ENCODE measurements at places on chromosomes 3 and 15.
A peak's percentile ranks its signal among the peaks of the same experiment; 100 is the strongest.

- DNase-seq, result no peak
These were observed 30.0 kb upstream of the CMTM8 start for GRCh38 chr3:32208447-32208846.

DNA sequence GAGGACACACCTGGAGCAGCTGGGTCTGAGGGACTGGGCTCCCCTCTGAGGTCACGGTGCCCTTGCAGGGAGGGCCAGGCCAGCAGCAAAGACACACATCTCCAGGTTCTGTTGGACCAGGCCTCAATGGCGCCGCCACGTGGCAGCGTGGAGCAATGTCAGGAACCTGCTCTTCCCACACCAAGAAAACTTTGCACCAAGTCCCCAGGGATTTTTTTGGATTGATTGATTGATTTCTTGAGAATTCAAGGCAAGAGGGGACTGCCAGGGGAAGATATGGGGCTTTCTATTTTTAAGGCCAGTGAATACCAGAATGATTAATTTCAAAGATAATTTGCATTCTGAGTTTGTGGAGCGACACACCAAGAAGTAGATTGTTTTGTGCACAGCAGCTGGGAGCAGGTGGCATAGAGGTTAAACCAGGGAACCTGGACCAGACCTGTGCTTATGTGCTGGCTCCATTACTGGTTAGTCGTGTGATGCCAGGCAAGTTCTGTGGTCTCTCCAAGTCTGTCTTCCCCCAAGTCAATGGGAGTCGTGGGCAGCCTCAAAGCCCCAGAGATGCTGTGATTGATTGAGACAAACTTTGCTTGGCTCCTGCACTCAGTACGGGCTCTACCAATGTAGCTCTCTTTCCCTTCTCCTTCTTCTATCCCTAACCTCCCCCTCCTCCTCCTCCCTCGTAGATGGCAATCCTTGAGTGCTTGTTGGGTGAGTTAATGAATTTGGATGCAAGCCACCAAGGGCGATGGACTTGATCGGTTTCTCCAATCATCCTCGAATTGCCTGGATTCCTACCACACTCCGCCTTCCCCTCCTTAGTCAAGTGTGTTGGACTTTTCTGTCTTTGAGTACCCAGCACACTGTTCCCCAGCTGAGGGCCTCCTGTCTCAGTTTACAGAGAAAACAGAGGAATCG lies 96.2 kb upstream of the TRPM1 start:
- no peak for DNase-seq

DNA sequence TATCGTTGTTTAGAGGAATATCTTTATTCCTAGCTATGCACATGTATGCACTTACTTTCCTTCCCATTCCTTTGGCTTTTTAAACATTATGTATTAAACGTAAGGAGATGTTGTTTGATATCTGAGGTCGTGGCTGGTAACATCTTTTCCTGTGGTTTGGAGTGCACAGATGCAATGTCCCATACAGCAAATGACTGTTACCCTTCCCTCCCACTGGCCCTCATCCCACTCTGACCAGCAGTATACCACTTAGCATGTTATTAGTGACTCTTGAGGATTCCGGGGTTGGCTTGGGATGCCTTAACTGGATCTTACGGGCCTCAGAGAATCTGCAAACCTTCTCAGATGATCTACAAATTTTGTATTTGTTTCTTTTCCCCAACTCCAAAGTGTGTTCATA lies 34.5 kb downstream of the TGFBR2 start:
- no peak for DNase-seq

DNA sequence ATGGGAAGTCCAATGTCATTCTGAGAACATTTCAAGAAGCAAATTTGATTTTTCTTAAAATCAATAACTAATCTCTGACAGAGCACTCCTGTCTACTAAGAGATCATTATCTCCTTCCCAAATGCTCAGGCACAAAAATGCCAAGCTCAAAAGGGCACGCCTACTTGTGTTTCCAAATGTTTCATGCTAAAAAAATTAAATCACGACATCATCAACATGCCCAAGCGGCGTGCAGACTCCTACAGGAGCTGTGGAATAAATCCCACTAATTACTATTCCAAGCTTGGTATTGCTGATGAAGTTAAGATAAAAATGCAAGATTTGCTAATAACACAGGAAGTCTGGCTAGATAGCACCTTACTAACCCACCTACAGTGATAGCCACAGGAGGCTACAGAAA lies 140.8 kb downstream of the OSBPL10 start:
- DNase-seq, result no peak

- DNase-seq, result no peak
These were observed 54.7 kb downstream of the ADAM10 start for GRCh38 chr15:58694641-58695398.

GRCh38 chr3:16807391-16807790 lies 77.4 kb upstream of the PLCL2 start:
- no peak for DNase-seq

- no peak for DNase-seq
These were observed 13.9 kb upstream of the UBE2E2 start for GRCh38 chr3:23189187-23189586.

- no peak for DNase-seq
These were observed 146.1 kb upstream of the TPM1 start for GRCh38 chr15:62896380-62896866.

DNA sequence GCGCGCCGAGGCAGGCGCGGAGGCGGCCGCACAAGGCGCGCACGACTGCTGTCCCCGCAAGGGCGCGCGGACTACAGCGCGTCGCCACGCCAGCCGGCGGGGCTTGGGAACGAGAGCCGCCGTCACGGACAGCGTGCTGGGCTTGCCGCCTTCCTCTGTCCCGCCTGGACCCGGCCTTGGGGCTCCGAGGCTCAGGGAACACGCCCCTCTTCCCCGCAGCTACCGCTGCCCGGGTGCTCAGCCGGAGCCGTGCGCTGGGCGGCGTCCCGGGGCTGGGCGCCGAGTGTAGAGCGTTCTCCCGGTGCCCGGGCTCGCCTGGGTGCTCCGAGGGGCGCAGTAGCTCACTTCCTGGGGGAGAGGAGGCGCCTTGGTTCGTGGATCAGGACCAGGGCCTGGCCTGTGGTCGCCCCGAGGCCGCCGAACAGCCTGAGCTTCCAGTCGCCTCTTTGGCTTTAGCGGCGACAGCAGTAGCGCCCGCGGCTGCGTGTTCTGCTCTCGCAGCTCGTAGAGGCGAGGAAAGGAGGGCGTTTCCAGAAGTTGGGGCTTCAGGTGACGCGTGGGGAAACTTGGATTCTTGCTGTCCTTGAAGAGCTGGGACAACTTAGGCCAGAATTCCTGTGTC lies 226.7 kb upstream of the C2CD4B start:
- DNase-seq, result no peak

GRCh38 chr15:60966316-60966715 lies 262.8 kb downstream of the RORA start:
- DNase-seq, result no peak

DNA sequence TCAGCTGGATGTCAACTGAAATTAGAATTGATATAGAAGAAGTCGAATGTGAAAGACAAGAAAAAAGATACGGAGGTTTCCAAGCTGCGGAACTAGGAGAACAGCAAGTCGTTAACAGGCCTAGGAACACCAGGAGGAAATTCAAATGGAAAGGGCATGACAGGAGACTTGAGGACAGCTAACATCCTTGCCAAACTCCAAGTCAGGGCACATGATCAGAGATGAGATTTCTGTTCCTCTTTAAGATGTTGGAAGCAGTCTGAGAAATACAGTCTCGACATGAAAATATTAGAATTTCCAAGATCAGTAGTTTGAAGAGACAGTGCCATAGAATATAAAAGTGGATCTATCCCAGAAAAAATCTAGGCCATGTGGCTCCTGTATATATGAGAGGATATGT lies 5.0 kb downstream of the MYO5A start:
- DNase-seq, result no peak

DNA sequence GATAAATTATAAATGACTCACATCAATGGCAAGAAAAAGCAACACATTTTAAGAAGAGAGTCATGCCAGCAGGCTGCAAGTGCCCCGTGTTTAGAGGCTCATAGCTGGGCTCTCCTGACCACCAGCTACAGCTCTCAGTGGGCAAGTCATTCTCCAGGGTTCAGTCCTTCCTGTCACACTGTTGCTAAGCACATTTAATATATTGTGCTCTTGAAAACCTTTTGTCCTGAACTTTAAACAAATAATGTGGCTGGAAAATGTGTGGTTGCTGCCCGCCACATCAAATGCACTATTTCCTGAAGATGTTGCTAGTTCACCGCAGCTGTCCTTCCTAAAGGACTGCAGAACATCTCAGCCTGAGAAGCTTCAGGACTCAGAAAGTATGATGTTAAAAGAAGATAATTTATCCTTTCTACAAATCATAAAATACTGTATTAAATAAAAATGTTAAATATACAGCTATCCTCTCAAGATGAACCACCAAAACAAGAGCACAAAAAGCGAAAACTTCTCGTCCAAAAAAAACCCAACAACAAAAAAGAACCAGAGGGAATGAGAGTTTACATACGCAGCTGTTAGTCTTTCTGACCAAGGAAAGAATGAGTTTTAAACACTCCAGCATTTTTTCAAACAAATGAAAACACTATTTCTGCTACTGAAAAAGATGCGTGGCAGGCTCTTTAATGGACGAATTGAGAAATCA lies 951 bp downstream of the TARS3 start:
- DNase-seq, result peak; percentile 27

DNA sequence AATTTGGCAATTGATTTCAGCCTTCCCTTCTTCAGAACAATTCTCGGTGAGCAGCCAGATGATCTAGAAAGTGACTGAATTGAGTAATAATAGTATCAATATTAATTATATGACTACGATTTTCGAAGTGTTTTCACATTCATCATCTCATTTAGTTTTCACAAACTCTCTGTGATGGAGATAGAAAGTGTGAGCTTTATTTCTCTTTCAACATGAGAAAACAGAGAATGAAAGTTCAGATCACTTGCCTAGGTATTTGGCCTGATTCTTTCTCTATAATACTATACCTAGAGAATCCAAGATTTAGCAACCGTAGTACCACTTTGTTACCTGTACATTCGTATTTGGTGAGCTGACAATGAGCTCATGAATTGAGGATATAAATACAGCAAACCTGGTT lies 739.2 kb upstream of the NR2F2 start:
- no peak for DNase-seq

- DNase-seq, result no peak
These were observed 677.0 kb downstream of the FHIT start for GRCh38 chr3:60574046-60574769.

- DNase-seq, result no peak
These were observed 21.4 kb upstream of the PCOLCE2 start for GRCh38 chr3:142910280-142910679.

DNA sequence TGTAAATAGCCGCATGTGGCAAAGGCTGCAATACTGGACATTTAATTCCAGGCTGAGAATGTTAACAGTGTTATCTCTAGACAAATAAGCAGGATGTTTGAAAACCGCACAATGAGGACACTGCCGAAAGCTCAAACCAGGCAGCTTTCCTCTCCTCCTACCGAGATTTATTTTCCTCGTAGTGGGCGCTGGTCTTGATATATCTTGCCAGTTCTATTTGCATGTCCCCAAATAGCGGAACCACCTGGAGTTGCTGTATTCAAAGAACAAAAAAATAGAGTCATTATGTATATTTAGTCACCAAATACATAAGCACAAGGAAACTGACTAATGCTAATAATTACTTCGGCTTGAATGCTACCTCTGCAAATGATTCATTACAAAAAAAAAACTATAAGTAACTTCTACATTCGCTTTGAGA lies 46.5 kb downstream of the CYFIP1 start:
- no peak for DNase-seq

- DNase-seq, result peak; percentile 24
These were observed 59.7 kb upstream of the KBTBD8 start for GRCh38 chr3:66938338-66938963.

DNA sequence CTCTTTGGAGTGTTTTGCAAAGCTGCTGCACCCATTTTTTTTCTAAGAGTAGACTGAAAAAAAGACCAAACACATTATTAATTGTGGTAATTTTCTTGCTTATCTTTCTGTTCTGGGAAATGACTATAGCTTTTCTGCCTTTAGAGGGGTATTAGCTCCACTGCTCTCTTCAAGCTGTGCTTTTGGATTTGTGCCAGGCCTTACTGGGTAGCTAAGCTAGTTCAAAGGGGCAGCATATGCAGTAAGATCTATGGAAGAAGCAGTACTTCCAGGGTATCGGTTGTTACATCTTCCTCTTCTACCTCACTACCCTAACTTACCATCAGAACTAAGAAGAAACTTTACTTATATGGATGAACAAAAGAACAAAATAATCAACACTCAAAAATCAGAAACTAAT lies 28.7 kb upstream of the ARIH1 start:
- no peak for DNase-seq

GRCh38 chr15:94070356-94071295 lies 160.7 kb upstream of the MCTP2 start:
- DNase-seq, result no peak

Measured in NCI-H187 (cell line).